ENCODE measurements at places on chromosomes 4 and X.

DNA sequence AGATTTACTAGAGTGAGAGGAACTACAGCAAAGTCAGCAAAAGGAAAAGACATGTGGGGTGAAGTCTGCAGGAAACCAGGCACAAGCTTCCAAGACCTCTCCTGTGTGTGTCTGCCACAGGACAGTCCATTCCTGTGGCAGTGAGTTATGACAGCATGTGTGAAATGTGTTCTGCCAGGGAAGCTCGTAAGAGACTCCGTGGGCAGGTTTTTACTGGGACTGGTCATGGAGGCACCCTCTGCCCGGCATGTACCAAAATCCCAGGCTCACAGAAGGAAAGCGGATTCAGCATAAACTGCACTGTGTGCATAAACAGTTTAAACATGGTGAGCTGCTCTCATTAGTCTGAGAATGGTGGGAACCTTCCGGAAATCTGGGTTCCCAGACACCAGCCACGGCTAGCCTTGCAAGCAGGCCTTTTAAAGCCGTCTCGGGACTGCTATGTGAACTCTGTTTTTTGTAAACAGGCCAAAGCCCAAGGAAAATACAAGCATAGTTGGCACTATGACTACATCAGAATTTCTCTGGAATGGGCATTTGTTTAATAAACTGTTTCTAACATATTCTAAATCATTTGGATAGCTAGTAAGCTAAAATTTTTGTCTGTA is 288.5 kb downstream of the TENM3 start:
- DNase-seq: no peak

DNA sequence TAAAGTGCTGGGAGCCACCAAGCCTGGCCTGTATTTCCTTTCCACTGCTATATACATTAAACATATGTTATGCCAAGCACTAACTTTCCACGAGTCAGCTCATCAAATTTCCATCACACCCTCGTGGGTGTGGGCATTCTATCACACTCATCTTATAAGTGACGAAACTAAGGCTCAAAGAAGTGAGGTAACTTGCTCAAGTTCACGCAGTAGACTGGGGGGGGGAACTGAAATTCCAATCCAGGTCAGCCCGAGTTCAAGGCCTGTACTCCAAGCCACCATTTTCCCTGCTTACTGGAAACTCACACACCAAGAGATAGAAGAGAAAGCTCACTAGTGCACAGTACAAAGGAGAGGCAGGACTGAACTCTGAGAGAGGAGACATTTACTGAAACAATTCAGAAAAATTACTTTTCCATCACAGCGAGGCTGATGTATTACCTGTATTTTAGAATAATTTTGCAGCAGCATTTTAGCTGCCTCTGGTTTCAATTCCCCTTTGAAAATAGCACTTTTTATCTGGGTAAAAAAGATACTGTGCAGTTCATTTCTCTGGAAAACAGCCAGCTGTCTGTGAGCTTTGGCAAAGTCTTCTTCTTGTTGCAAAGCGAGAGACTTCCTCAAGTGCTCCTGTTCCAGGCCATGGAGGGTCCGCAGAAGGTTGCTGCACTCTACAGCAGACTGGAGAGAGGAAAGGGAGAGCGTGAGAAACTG is 76.8 kb downstream of the EVC2 start:
- peak; percentile 36 for DNase-seq

DNA sequence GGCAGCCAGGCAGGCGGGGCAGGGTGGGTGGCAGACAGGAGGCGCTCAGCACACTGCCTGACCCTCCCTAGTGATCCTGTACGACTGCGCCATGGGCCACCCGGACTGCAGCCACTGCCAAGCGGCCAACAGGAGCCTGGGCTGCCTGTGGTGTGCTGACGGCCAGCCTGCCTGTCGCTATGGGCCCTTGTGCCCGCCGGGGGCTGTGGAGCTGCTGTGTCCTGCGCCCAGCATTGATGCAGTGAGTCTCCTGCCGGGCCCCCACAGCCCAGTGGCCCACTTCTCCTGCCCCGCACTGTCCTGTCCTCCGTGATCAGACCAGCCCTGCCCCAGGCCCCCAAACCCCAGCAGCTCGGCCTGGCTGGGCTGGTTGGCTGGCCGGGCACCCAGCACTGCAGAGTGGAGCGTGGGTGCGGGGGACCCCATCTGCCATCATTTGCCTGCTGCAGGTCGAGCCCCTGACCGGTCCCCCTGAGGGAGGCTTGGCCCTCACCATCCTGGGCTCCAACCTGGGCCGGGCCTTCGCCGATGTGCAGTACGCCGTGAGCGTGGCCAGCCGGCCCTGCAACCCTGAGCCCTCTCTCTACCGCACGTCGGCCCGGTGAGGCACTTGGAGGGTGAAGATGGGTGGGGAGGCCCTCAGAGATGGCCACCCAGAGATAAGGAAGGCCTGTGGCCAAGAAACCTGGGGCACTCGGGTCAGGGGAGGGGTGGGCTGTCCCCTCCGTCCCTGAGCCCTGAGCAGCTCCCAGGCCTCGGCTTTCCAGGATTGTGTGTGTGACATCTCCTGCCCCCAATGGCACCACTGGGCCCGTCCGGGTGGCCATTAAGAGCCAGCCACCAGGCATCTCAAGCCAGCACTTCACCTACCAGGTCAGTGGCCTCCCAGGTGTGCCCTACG is 7.6 kb downstream of the PLXNB3 start:
- no peak for DNase-seq

GRCh38 chr4:182901337-182901736 is 15.8 kb downstream of the DCTD start:
- no peak for DNase-seq

DNA sequence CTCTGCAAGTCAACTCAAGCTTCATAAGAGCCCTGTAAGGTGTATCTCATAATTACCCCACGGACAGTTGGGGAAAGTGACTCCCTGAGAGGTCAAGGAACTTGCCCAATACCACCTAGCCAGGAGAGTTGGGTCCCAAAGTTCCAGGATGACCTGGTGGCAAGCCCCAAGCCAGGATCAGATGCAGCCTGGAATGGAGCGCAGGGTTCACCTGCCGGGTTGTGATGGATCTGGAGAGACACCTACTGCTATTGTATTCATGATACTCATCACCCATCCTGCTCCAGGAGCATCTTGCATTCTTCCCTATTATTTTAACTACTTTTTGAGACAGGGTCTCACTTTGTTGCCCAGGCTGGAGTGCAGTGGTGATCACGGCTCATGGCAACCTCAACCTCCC is 36.1 kb downstream of the ZBTB49 start:
- no peak for DNase-seq

GRCh38 chr4:116489739-116490138 is 595.6 kb downstream of the TRAM1L1 start:
- no peak for DNase-seq

- no peak for DNase-seq
These were observed 258.7 kb downstream of the CXXC4 start for GRCh38 chr4:104235967-104236366.

- peak; percentile 0 for DNase-seq
These were observed 88.9 kb downstream of the ZNF674 start for GRCh38 chrX:46456125-46456922.

DNA sequence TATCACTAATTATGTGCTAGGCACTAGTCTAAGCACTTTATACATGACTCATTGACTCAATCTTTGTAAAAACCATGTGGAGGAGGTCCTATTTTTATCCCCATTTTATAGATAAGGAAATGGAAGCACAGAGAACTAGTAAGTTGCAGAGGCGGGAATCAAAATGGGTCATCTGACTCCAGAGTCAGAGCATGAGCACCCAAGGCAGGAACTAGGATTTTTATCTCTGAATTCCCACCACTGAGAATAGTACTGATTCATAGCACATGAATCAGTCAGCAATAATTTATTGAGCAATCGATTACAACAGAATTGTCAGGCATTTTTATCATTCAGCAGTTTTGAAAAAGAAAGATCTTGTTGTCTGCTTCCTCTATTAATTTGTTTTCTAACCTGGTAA is 19.3 kb downstream of the SCARB2 start:
- DNase-seq: peak; percentile 95

GRCh38 chr4:99648321-99648720 is 9.3 kb downstream of the C4orf54 start:
- DNase-seq: no peak

GRCh38 chr4:123783151-123783790 is 386.7 kb downstream of the SPRY1 start:
- peak; percentile 62 for DNase-seq

Data from fibroblast of skin of right quadriceps (primary cell).